Non-pigmented ciliary epithelial cell (primary cell): ENCODE measurements at places on chromosomes 3 and 15.

- no peak for DNase-seq
Observed at GRCh38 chr15:78308422-78309032, 9.1 kb upstream of the SKIC8 start.

GRCh38 chr3:89948008-89948407 lies 840.6 kb downstream of the EPHA3 start:
- DNase-seq = no peak

- DNase-seq = no peak
Observed at GRCh38 chr3:4522947-4523346, 29.8 kb downstream of the ITPR1 start.

DNA sequence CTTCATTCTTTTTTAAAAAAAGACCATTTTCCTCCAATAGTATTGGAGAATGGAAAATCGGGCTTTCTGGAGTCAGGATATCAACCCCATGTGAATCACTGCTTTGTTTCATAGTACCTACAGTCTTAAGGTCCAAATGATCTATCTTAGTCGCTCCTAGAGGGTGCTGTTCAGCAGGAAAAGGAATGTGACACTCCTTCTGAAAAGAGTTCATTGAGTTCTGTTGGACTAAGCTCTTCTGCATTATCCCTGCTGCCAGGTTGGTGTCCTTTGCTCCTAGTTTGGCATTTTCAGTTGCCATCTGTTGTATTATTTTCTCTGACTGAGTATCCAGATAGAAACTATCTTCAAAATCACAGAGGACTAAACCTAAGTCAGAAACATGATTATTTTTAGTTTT lies 57.2 kb downstream of the POLQ start:
- DNase-seq = no peak
